Activated CD4-positive, alpha-beta T cell treated with anti-CD3 and anti-CD28 coated beads, Interleukin-2, amount 50 U/mL, for 16 hours (primary cell): ENCODE measurements at places on chromosomes 4 and X.

GRCh38 chr4:25448379-25449109 is 71.5 kb downstream of the ANAPC4 start:
- DNase-seq, result peak; percentile 6

- DNase-seq, result no peak
These were observed 27.8 kb downstream of the ADGRA3 start for GRCh38 chr4:22488106-22488505.

DNA sequence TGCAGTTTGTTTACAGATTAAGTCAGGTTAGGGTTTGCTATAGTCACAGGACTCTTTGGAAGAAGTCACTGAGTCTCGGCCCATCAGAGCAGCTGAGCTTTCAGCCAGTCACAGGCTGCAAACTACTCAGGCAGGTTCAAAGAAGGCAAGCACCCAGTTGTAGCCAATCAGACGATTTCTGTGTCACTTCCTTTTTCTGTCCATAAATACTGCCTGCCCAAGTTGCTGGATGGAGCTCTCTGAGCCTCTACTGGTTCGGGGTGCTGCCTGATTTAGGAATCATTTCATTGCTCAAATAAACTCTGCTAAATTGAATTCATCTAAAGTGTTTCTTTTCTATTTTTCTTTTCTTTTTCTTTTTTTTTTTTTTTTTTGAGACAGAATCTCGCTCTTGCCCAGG is 7.3 kb upstream of the SH3BP2 start:
- DNase-seq, result no peak

DNA sequence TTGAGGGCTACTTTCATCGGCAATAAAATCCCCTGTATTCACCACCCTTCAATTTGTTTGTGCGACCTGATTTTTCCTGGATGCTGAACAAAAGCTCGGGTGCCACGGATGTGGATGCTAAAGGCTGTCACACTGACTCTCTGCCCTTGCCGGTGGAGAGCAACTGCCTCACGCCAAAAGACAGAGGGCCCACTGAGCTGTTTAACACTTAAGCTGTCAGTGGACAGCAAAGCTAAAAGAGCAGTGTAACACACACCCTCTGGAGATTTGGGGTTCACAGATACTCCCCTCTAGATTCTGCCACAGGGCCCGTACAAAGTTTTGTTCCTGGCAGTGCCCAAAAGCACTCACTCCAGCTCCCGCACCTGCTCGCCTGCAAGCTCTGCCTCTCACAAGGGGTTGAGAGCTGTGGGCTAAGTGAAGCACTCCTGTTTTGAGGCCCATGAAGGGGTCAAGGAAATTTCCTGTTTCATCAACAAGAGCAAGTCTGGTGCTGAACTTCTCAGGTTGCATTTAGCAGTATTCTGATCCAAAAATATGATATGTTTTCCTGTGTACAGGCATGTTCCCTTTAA is 1571.9 kb downstream of the ADGRL3 start:
- DNase-seq, result no peak

GRCh38 chrX:110175696-110176095 is 142.2 kb downstream of the AMMECR1 start:
- no peak for DNase-seq

GRCh38 chr4:132396636-132397035 is 752.5 kb upstream of the PCDH10 start:
- DNase-seq, result no peak

- DNase-seq, result no peak
These were observed 183.2 kb upstream of the WDFY3 start for GRCh38 chr4:85149676-85150075.

- DNase-seq, result no peak
These were observed 50.3 kb upstream of the STPG2 start for GRCh38 chr4:98193459-98194105.

GRCh38 chr4:118313098-118313497 is 39.7 kb downstream of the PRSS12 start:
- DNase-seq, result no peak

- DNase-seq, result no peak
These were observed 58.9 kb upstream of the SPP1 start for GRCh38 chr4:87916626-87917025.

- DNase-seq, result no peak
These were observed 183.5 kb upstream of the C1QTNF7 start for GRCh38 chr4:15244354-15244753.

GRCh38 chr4:182808673-182809416 is 108.3 kb downstream of the DCTD start:
- DNase-seq, result peak; percentile 90

DNA sequence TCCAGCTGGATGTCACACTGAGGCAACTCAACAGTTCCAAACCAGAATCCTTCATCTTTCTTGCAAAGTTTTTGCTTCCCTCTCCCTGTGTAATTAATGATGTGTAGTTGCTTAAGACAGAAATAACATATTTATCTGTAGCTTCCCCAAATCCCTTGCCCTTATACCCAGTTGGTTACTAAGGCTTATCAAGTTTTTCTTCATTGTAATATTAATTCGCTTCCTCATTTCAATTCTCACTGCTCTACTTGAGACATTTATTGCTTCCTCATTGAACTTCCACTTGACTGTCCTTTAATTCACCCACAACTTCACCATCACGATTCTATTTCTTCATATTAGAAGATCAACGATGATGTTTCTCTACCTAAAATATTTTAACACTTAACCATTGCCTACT is 386.6 kb upstream of the CPEB2 start:
- DNase-seq, result no peak

DNA sequence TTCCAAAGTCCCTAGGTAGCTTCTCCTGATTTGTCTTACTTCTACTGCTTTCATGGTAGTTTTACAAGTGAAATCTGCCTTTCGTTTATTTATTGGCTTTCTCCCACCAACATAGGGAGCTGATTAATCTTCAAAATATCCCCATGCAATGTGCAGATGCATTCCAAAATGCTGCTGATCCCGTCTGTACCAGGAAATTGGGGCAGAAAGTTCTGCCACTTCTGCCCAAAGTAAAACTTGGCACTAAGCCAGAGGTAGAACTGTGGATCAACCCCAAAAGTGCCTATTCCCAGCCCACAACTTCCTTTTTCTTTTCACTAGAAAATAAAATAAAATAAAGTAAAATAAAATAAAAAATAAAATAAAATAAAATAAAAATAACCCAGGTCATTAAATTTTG is 47.3 kb upstream of the PPARGC1A start:
- no peak for DNase-seq

- DNase-seq, result no peak
These were observed 326.6 kb upstream of the F9 start for GRCh38 chrX:139203651-139204570.

DNA sequence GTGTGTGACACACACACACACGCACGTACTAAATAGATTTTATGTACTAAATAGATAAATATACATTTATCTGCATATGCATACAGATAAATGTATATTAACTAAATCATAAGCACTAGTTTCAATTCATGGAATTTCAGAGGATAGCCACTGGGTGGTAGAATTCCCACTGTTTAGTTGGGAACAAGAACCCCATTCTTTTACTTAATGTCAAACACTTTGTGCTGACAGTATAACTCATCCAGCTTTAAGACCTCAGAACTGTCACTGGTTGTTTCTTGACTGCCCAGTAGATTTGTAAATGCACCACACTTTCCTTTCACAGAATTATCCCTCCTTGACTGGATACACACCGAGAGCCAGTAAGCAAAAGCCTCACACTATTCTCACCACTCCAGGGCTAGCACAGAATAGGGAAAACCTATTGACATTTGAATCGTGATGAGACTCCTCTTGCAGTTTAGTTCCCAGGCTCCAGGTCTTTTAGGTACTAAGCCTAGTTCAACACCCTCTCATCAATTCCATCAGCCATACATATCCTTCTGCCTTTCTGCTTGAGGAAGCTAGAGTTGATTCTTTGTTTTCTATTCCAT is 32.4 kb downstream of the PPARGC1A start:
- DNase-seq, result no peak

DNA sequence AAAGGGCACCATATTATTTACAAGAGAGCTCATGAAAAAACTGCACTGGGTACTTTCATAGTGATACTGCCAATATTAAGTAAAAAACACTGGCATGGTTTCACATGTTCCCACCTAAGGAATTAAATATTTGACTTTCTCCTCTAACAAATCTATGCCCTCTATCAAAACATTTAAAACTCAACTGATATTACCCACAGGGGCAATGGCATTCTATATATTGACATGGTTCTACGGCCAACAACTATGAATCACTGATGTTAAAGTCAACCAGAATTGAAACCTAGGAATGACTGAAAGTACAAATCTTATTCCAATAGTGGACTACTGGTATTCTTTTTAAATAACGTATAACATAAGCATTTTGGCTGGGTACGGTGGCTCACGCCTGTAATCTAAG is 28.2 kb downstream of the PHKA2 start:
- no peak for DNase-seq

- no peak for DNase-seq
These were observed 5.9 kb upstream of the FAM184B start for GRCh38 chr4:17787315-17787714.

GRCh38 chr4:2365054-2365912 is 53.2 kb downstream of the ZFYVE28 start:
- no peak for DNase-seq

- DNase-seq, result no peak
These were observed 26.7 kb downstream of the GEMIN8 start for GRCh38 chrX:14003028-14003427.

- no peak for DNase-seq
These were observed 15.9 kb upstream of the CCDC149 start for GRCh38 chr4:24928708-24929107.

DNA sequence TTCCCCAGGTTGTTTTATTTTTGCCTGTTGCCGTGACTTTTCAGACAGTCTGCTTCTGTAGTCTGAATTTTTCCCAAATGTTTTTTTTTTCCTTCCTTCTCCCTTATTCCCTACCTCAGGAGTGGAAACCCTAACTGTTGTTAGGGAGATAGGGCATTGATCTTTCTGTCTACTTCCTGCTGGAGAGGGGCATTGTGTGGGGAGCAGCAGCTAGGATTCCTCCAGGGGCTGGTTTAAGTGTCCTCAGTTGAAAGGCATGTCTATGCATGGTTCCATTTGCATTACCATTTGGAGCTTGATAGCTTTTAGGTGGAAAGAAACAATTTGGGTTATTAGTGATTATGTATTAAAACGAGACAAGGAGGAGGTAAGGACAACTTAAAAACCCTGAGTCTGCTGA is 383.9 kb downstream of the DCAF12L2 start:
- no peak for DNase-seq

DNA sequence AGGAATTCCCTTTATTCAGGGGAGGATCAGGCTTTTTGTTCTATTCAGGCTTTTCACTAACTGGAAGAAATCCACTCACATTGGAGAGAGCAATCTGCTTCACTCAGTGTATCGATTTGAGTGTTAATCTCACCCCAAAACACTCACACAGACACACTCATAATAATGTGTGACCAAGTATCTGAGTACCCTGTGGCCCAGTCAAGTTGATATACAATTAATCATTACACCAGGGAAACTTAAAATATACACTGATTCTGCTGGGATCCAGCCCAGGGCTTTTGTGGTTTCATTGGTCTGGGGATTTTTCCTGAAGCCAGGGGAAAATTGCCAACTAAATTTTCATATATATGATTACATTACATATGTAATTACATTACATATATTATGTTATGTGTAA is 44.0 kb upstream of the GATB start:
- no peak for DNase-seq

DNA sequence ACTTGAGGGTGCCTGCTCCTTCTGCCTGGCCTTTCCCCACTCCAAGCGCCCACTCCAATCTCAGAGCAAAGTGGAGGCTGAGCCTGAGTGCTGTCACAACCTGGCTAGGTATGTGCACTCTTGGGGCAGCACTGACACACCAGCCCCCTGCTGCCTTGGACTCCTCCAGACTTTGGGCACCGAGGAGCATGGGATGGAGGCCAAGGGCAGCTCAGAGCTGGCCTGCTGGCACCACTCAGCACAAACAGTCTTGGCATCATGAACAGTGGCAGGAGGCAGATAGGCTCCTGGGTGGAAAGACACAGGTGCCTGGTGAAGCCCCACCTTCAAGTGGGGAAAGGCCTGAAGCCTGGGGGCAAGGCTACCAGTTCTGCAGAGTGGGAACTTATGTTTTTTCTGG is 91.8 kb downstream of the KCNIP4 start:
- no peak for DNase-seq

- peak; percentile 87 for DNase-seq
These were observed 15.6 kb upstream of the BBS12 start for GRCh38 chr4:122716825-122717448.

DNA sequence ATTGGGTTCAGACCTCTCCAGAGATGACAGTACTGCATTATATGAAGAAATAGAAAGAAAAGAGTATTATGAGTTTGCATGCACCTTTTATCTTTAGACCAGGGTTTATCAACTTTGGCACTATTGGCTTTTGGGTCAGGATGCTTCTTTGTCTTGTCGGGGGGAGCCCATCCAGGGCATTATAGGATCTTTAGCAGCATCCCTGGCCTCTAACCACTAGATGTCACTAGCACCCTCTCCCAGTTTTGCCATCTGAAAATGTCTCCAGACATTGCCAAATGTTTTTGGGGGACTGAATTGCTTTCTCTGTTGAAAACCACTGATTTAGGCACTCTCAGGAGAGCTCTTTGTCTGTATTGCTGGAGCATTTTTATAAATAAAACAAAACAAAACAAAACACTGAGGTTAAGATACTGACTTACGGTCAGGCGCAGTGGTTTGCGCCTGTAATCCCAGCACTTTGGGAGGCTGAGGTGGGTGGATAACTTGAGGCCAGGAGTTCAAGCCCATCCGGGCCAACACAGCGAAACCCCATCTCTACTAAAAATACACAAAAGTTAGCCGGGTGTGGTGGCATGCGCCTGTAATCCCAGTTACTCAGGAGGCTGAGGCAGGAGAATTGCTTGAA is 23.6 kb downstream of the CA5B start:
- DNase-seq, result peak; percentile 62

GRCh38 chr4:128552586-128552907 is 257.0 kb upstream of the JADE1 start:
- DNase-seq, result no peak
